ENCODE measurements at places on chromosomes 3 and 15.

GRCh38 chr3:141594357-141594756, 107.5 kb downstream of the RASA2 start:
- no peak for DNase-seq

DNA sequence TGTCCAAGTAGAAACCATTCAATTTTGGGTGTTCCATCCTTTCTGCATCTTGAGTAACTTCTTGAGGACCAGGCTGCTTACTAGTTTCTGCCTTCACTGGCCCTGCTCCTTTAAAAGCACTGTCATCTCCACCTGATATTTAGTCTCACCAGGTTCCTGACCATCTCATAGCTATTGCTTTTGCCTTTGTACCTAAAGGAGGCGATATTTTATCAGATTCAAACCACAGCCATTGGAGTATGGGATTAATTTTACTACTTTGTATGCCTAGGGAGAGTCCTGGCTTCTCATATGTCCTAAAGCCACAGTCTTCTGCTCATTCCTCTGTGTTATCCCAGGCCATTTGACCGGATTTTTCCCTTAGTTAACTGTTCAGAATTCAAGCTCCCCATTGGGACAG, 51.8 kb upstream of the RFX7 start:
- no peak for DNase-seq

GRCh38 chr3:48157202-48157840, 30.9 kb downstream of the CDC25A start:
- DNase-seq: no peak

DNA sequence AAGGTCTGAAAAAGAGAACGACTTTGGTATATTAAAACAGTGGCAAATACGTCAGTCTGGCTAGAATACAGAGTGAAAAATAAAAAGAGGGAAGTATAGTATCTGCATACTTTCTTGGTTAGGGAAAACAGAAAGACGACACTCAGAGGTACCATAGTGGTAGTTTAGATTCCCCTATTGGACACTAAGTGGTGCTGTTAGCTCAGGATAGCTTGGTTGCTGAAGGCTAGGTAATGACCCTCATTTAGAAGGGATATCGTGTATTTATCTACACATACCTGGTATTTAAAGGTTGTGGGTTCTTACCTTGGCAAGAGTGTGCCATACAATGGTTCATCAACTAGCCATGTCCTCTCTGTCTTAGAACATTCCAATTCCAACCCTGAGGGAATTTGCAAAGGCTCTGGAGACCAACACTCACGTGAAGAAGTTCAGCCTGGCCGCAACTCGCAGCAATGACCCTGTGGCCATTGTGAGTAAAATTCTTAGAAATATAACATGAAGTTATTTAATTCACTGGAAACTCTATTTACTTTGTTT, 31.0 kb downstream of the TMOD2 start:
- no peak for DNase-seq

DNA sequence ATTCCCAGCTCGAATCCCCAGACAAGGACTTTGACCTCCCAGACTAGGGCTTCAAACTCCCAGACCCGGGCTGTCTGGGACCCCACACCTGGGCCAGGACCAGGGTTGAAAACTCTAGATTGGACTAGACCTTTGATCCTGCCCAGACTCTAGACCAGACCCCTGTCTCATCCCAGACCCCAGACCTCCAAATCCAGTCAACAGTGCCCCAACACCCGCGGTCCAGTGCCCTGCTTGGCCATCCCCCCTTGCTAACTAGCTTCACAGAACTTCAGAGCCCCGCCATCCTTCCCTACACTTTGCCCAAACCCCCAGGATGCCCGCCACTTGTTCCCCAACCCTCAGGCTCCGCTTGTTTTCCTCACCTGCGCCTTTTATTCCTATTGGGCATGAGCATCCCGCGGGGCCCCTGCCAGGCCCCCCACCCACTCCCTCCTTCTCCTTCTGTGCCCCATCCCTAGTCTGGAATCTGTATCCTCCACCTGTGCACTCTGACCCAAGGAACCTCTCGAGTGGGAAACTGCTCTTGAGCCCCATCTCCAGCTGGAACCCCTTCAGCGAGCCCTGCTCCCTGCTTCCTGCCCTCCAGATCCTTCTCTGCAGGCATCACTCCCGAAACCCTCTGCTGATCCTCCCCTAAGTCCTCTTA, 604 bp downstream of the GNAI2 start:
- no peak for DNase-seq

DNA sequence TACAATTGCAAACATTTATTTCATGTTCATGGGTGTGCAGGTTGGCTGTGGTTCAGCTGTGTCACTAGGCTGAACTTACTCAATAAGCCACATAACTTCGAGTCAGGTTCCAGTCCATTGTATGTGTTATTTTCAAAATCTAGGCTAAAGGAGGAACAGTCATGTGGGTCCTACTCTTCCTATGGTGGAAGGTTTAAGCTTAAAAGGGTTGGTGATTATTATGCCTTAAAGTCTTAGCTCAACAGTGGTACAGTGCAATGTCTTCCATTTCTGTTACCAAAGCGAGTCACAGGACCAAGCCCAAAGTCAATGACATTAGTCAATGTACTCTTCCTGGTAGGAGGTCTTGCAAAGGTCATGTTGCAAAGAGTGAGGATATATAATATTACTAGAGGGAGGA, 78.2 kb downstream of the ATG7 start:
- DNase-seq: no peak

GRCh38 chr15:51759557-51760070, 8.2 kb downstream of the TMOD2 start:
- no peak for DNase-seq

- no peak for DNase-seq
Measured at GRCh38 chr15:39797407-39797806, 14.8 kb upstream of the FSIP1 start.

GRCh38 chr3:192928720-192929119, 11.1 kb upstream of the MB21D2 start:
- DNase-seq: no peak

DNA sequence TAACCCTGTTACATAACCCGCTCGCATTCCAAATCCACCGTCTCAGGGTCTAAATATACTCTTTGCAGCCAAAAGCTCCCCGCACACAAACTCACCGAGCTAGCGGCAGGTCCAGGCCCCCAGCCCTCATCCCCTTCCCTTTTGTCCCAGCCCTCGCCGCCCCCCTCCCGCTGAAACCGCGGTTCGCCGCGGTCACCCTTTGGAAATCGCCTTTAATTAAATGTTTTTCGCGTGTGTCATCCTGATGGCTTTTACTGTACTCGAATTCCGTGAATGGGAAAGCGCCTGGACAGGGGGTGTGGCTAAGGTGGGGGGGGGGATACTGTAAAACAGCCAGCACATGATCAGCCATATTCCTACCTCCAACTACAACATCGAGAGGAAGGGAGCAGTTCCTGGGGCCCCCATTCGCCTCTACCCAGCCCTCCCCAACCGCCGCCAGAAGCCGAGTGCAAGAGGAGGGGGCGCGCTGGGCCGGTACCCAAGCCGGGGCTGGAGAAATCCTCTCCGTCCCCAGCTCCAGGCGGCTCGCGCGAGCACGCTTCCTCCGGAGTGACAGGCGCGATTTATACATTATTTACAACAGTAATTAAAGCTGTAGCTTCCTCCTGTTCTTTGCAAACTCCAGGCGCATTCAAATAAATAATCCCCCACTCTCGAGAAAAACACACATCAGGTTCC, 1.7 kb downstream of the RORA start:
- no peak for DNase-seq

GRCh38 chr3:86948822-86949221, 42.1 kb downstream of the VGLL3 start:
- no peak for DNase-seq

DNA sequence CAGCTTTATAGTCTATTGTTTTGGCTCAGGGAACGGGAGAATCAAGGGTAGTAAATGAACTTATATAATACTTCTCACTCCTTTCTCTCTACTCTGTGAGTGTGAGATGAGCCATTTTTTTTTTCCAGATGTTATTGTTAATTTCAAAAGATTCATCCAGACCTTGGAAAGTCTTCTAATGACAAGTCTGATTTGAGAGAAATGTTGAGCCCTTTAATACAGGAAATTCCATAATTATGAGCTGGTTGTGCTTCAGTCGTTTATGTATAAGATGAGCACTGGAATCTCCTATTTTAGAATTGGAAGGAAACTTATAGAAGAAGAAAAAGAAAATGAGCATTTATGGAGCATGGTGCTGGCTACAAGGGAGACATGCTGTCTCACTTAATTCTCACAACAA, 92.0 kb downstream of the FBN1 start:
- DNase-seq: no peak

- DNase-seq: no peak
Measured at GRCh38 chr3:138047596-138048158, 37.7 kb downstream of the CLDN18 start.

DNA sequence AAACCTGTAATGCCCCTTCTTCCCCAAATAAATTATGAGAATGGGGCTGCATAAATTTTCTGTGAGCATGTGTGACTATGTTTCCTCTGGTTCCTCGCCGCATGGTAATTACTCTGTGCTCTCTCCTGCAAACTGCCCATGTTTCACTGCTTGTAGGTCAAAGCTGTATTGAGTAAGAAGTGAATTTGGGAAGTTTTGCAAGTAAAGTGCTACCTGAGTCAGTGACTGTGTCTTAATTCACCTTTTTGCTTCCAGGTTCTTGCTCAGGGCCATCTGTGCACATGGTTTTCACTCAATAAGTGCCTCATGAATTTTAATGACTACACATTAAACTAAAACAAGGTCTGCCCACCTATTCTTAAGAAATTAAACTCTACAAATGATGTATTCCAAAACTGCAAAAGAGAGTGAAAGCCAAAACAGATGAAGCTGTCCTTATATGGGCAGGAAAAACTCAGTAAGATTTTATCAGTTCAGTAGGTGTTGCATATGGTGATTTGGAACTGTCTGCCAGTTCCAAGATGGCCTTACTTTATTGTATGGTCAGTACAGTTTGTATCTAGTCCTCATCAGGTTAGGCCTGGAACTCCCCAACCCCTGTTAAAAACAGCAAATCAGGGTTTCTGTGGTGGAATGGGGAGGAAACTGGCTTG, 100.0 kb downstream of the LPP start:
- DNase-seq: no peak

- no peak for DNase-seq
Measured at GRCh38 chr15:36585774-36586173, 6.3 kb downstream of the CDIN1 start.

- DNase-seq: no peak
Measured at GRCh38 chr3:172953571-172953970, 187.5 kb downstream of the SPATA16 start.

DNA sequence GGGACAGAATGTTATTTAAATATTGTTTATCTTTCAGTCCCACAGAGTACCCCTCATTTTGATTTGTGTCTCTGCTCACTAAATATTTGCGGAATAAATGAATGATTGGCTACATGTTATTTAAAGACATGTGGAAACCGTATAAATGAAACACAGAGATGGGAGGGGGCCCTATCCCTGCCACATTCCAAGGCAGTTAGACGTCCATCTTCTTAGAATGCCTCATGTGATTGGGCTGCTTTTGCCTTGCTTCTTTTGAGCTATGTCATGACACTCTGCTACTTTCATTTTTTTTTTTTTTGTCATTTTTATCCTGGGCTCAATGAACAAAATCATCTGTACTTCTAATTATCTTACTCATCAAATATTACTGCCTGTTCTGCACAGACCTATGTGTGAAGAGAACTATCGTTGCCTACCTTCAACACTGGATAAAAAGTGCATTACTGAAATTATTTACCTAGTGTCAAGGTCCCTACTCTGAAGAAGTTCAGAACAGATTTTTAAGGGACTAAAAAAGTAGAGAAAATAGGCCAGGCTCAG, 83.9 kb upstream of the FAM98B start:
- DNase-seq: no peak

- peak; percentile 55 for DNase-seq
Measured at GRCh38 chr3:52062505-52062904, 6.1 kb upstream of the DUSP7 start.

DNA sequence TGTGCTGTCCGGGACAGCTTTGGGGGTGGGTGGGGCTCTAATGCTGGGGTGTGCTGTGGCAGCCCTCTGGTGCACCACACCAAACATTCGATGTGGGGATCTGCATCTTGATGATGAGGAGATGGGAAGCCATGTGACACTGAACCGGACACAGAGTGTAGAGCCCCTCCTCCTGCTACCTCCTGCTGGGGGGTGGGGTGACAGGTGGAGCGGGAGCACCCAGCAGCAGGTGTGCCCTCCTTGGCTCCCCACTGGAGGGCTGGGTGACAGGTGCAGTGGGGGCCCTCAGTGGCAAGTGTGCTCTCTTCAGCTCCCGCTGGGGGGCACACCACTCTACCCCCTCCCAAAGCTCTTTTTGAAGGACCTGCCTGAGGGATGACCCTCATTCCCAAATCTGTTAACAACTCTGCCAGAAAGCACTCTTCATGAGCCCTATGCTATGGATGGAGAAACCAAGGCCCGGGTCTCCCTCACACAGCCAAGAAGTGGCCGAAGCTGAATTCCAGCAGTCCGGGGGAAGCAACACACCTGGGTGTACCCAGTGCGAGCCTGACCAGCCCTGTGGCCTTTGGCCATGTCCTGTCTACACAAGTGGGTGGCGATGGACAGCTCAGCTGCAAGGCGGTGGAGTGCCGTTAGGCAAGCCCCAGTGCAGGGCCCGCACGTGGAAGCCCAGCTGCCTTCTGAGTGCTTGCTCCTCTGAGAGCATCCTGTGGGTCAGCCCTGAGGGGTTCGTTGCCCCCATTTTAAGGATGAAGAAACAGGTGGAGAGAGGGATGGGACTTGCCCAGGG, 609 bp upstream of the UROC1 start:
- DNase-seq: no peak

DNA sequence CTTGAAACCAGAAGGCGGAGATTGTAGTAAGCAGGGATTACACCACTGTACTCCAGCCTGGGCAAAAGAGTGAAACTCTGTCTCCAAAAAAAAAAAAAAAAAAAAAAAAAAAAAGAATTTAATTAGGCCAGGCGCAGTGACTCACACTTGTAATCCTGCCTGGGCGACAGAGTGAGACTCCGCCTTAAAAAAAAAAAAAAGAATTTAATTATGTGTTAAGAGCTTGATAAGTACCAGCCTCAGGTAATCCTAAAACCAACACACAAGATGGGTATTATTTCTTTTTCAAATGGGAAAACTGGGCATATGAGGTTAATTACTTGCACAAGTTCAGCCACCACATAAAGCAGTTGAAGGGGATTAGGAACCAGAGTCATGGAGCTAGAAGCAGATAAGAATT, 49.0 kb downstream of the PBRM1 start:
- DNase-seq: no peak

DNA sequence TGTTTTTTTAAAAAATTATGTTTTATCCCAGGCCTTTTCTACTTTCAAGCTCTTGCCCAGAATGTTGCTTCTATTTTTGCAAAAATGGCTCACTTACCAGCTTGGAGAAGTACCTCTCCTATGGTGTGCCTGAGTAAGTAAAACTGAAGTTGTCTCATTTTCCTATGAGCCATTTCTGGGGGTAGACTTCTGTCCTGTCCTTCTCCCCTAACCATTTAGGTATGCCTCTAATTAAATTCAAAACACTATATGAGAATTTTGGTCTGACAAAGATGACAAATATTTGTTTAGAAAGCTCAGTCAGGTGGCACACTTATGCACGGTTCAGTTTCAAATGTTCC, 282.5 kb upstream of the ICE2 start:
- DNase-seq: no peak

Measured in GOT3 (cell line).